ENCODE measurements at places on chromosomes 2 and 18. TPM values are rescaled to one million over a fixed set of nuclear protein-coding genes. Genes with fewer than 3 reads are reported as not detected.

FSHR gene
- not detected for total RNA-seq

GALNT1 gene
- total RNA-seq: 46.9 TPM

TFCP2L1 gene
- 3.6 TPM for total RNA-seq

IHH gene
- 0.33 TPM for total RNA-seq

PRKAG3 gene
- not detected for total RNA-seq

MTCL1 gene
- 3.2 TPM for total RNA-seq

C2orf74 gene
- total RNA-seq: 27.1 TPM

ROCK2 gene
- 571 TPM for total RNA-seq

RNF152 gene
- total RNA-seq: 17.2 TPM

HNRNPA3 gene
- 56.6 TPM for total RNA-seq

SCN1A gene
- total RNA-seq: not detected

FAM168B gene
- 107 TPM for total RNA-seq

L3MBTL4 gene
- 10.5 TPM for total RNA-seq

Data from subcutaneous adipose tissue (tissue), 4 donors.